ENCODE measurements at places on chromosomes 1 and 21.

GRCh38 chr1:89629146-89629545 is 3.8 kb upstream of the LRRC8C start:
- no peak for DNase-seq

DNA sequence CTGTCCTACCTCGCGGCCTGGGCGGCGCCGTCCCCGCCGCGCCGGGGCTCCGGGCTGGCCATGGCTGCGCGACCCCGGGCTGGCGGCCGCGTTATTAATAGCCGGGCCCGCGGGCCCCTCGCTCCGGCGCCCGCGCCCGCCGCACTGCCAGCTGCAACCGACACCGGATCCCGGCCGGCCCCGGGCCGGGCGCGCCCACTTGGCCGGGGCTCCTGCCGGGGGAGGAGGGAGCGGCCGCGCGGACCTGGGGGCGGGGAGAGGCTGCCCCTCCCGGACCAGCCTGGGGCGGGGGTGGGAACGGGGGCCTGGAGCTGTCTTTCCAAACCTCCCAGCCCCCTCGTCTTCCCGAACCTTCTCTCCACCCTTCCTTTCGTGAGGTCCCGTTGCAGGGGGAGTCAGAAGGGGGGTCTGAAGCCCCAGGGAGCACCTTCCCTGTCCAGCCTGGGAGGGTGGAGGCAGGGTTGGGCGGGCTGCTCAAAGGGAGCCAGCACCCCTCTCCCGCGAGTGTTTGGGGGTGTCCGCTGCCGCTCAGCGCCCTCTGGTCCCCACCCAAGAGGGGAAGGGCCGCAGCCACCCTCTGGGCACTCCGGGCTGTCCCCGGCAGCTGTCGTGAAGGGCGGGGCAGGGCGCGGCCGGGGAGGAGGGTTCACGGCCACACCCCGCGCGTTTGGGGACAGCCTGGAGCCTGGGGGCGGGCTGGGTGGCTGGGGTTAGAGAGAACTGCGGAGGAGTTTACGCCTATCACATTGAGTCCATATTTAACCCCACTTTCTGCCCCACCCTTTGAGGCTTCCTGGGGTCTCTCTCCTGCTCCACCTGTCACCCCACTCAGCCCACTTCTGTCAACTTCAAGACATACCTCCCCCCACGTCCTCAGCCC is at the start of gene SYNC:
Gene SYNC (minus strand): TSS at position 172 of the 880 bp plus-strand sequence. CDS start 110 bp downstream, at position 62.
- peak; percentile 90 for DNase-seq

- DNase-seq = no peak
Measured at GRCh38 chr1:235290740-235291502, 37.1 kb downstream of the ARID4B start.

- DNase-seq = no peak
Measured at GRCh38 chr1:37257646-37258045, 216.7 kb upstream of the ZC3H12A start.

DNA sequence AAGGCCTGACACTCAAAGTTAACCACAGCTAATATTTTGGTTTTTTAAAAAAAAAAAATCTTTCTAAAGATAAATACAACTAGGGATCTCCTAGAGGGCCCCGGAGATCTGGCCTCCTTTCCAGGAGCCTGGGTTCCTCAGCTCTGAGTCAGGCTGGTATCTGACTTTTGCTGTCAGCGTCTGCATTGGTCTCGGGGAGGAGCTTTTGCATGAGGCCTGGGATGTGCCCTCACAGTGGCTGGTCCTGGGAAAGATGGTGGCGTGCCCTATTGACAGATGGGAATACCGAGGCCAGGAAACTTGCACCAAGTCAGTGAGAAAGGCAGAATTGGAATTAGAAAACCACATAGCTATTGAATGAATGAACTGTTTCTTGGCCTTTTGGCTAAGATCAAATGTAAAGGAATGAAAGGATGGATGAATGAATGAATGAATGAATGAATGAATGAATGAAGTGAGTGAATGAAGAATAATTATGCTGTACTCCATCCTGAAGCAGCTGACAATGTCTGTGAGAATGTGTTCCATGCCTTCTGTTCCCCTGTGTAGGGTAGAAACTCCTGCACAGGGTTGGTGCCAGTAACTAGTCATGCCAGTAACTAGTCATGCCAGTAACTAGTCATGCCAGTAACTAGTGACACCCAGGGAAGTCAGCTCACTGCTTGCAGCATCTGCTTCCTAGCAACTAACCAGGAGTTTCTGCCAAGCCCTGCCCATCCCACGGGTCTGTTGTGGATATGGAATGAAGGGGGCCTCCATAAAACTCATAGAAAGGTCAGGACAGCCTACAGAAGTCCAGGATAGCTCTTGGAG is 242.5 kb upstream of the VAMP3 start:
- DNase-seq = no peak

GRCh38 chr21:32930673-32931072 is 95.1 kb upstream of the OLIG2 start:
- DNase-seq = no peak

DNA sequence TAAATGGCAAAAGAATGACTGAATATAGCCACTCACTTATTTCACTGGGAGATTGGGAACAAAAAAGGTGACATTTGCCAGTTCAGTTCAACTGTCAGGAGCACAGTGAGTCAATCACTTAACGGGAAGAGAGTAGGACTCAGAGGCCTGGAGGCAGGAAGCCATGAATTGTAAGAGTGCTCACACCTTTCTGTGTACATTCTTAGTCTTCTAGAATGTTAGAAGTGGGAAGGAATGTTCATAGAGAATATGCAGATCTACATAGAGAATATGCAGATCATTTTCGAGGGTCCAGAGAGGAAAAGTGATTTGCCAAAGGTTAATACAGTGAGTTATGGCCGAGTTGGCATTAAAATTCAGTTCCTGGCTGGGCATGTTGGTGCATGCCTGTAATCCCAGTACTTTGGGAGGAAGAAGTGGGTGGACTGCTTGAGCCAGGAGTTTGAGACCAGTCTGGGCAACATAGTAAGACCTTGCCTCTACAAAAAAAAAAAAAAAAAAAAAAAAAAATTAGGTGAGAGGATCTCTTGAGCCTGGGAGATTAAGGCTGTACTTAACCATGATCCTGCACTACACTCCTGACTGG is 8.3 kb downstream of the IL20 start:
- no peak for DNase-seq

DNA sequence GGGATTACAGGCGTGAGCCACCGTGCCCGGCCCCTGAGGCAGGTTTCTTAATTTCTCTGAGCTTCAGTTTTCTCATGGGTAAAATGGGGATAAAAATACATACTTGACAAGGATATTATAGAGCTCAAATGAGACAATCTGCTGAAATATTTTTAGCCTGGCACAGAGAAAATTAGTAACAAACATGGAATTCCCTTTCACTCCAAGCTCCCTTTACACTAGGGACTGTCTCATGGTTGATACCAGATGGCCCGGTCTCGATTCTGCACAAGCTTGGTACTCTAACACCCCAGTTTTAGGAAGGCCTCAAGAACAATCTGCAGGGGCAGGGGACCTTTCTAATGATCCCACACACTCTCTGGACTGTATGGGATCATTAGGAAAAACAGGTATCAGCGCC is 671.7 kb downstream of the SMYD3 start:
- peak; percentile 41 for DNase-seq

GRCh38 chr1:178150610-178151009 is 56.7 kb downstream of the RASAL2 start:
- no peak for DNase-seq

GRCh38 chr21:43847301-43847700 is 17.7 kb upstream of the AGPAT3 start:
- no peak for DNase-seq

DNA sequence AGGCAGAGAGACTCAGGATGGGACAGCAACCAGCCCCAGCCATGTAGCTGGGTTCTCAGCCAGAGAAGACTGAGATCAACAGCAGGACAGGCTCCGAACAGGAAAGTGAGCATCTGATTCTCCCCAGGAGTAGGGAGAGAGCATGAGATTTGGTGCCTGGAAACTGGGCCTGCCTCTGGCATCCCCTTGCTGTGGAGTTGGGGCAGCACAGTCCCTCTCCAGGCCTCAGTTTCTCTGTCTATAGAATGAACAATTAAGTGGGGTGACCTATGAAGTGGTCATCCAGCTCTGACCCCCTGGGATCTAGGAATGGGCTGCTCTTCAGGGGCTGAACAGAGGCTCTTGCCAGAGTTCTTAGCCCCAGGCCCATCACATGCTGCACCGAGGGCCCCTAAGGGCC is 55.6 kb downstream of the KLHDC7A start:
- no peak for DNase-seq

DNA sequence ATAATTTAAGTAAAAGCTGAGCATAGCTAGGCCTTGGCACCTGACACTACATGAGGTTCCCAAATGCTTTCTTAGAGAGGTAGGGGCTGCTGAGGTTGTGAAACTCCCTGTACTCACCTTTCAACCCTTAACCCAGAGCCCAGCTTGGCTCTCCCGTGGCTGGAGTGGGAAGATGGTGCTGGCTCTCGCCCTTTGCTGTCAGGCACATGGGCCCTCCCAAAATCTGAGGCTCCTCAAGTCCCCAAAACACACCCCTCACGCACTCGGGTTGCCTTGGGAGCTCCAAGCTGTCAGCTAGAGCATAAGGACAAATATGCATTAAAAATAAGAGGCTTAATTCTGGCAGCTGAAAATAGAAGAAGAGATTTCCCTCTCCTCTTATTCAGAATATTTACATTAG is 46.7 kb upstream of the PLPPR4 start:
- no peak for DNase-seq

DNA sequence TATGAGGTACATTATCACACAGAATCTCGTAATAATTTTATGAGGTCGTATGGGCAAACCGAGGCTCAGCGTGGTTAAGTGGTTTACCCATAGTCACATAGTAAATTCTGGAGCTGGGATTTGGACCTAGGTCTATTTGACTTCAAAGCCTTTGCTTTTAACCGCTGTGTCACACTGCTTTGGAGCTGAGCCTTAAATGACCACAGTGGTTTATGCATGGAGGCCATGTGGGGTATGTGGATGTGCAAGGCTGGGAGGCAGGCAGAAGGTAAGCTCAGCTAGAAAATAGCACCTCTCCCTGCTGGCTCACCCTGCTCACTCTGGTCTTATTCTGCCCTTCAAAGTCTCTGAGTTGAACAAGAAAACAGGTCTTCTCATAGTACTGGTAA is 269.5 kb downstream of the TRABD2B start:
- no peak for DNase-seq

DNA sequence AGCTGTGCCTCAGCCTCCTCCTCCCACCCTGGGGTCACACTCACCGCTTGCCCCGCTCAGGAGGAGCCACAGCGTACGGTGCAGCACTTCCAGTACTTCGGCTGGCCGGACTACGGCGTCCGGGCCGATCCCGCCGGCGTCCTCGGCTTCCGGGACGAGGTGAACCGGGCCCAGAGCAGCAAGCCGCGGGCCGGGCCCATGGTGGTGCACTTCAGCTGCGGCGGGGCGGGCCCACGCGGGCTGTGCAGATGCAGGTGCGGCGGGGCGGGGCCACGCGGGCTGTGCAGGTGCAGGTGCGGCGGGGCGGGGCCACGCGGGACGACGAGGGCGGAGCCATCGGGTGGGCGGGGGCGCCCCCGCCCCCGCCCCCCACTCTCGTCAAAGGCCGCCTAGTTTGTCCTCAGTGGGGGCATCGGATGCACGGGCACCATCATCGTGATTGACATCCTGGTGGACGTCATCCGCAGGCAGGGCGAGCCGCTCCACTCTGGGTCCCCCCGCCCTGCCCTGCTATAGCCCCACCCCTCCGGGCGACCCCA is 5.5 kb downstream of the RNF223 start:
- no peak for DNase-seq

- DNase-seq = no peak
Measured at GRCh38 chr1:19476450-19477190, 8.7 kb downstream of the CAPZB start.

- peak; percentile 66 for DNase-seq
Measured at GRCh38 chr1:200971955-200972711, 51.4 kb downstream of the KIF21B start.
